D721Med (cell line): ENCODE measurements at places on chromosomes 16 and 17.

- no peak for DNase-seq
These were observed 79.7 kb downstream of the MRTFB start for GRCh38 chr16:14150796-14151195.

- DNase-seq: no peak
These were observed 33.9 kb downstream of the CMTM4 start for GRCh38 chr16:66662445-66663194.

- DNase-seq: no peak
These were observed 204.9 kb upstream of the KCNJ16 start for GRCh38 chr17:69870091-69870530.

DNA sequence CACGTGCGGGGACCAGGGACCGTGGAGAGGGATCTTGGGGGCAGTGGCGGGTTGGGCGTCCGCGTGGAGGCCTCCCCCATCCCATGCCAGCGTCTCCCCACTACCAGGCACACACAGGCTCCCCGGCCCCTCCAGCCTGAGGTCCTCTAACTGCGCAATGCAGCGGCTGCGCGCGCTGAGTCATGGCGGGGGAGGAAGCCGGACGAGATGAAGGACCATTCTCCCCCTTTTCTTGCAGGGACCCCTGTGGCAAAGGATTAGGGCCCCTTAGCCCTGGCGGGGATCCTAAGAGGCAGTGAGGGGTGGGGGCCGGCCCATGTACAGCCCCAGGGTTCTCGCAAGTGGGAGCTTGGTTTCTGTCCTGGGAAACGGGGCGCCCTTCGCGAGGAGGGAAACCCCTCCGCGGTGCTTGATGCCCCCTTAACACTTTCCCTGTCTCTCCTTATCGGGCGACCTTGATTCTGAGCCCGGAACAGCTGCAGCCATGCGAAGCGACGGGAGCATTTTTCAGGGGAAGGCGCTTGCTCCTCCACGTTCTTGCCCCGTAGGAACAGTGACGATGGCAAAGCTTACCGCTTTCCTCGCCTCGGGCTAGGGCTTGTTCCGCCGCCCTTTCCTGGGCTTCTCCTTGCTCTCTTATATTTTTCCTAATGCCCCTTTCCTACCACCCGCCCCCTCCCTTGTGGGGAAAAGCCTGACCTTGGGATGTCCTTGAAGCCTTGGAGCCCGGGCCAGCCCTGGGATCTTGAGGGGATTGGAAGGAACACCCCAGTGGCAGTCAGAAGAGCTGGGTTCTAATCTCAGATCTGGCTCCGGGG lies 592 bp downstream of the ALDOA start:
- no peak for DNase-seq

DNA sequence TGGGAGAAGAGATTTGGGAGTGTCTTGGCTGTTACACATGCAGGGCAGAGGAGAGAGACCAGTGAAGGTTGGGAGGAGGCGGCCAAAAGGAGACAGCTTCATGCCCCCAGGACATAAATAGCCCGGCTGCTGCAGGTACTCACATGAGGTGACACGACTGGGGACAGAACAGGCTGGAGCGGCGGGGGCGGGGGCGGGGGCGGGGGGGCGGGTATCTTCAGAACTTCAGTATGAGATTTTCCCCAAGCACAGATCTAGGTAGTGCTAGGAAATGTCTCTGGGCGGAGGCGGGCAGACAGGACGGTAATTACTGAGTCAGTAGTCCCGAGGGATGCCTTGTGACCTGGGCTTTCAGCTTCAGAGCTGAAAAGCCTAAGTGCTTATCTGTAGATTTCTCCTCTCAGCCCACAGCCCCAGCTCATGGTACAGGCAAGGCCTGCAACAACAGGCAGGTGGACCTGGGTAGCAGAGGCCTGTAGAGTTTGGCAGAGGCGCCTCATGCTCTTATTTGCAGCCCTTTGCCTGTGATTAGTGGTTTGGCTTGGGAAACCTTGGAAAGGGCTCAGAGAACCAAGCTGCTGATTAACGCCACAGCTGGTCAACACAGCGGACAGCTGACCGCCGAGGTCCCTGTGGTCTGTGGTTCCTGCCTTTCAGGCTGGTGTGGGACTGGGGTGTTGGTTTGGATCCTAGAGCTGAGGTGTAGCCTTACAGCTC lies 24.5 kb downstream of the UNK start:
- DNase-seq: no peak

GRCh38 chr16:808085-808386 lies 7.5 kb upstream of the GNG13 start:
- no peak for DNase-seq

GRCh38 chr17:31487063-31487647 lies 95.7 kb downstream of the RAB11FIP4 start:
- DNase-seq: no peak

DNA sequence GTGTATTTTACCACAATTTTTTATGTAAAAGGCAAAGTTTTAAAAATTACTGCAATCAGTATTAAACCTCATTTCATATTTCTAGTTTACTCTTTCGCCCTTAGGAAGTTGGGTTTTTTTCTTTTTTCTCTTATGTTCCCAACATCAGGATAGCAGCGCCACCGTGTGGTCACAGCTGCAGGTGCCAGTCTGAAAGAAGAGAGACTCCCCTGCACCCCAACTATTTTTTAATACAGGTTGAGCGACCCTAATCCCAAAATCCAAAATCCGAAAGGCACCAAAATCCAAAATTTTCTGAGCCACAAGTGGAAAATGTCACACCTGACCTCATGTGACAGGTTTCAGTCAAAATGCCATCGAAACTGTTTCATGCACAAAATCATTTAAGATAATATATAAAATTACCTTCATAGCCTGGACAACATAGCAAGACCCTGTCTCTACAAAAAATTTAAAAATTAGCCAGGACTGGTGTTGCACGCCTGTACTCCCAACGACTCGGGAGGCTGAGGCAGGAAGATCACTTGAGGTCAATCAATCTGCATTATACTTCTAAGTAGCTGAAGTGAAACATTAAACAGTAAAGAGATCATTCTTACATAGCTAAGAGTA lies 21.8 kb upstream of the ASGR2 start:
- DNase-seq: no peak

- no peak for DNase-seq
These were observed 41.6 kb downstream of the ARHGAP23 start for GRCh38 chr17:38469875-38470274.

DNA sequence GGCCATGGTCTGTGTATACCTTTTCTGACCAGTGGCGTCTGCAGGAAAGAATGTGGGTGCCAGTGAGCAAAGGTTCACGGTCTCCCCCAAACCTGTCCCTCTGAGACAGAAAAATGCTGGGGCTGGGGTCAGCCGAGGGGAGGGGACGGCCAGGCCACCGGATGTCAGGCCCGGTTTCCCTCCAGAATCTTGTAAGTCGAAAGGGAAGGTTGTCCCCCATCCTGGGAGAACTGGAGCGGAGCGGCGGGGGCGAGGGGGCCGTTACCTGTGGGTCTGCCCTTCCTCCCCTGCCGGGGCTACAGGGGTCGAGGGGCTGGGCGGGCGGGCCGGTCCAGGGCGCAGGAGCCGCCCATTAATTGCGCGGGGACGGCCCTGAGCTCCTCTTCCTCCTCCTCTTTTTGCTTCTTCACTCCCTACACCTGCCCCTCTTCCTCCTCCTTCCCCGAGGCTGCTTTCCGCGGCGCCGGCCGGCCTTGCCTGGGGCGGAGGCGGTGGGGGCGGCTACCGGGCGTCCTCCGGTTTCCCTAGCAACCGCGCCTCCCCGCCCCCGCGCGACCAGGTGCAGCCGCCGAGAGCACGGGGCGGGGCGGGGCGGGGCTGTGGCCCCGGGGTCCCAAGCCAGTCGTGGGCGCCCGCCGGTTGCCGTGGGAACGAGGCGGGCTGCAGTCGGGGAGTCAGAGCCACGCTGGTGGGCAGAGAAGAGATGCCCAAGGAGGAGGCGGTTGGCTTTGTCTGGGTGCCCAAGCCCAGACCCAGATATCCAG lies at the start of gene MARCHF10:
Gene MARCHF10 (minus strand): TSS at position 503 of the 764 bp plus-strand sequence. CDS start 6,579 bp downstream, outside the sequence.
- peak; percentile 55 for DNase-seq

DNA sequence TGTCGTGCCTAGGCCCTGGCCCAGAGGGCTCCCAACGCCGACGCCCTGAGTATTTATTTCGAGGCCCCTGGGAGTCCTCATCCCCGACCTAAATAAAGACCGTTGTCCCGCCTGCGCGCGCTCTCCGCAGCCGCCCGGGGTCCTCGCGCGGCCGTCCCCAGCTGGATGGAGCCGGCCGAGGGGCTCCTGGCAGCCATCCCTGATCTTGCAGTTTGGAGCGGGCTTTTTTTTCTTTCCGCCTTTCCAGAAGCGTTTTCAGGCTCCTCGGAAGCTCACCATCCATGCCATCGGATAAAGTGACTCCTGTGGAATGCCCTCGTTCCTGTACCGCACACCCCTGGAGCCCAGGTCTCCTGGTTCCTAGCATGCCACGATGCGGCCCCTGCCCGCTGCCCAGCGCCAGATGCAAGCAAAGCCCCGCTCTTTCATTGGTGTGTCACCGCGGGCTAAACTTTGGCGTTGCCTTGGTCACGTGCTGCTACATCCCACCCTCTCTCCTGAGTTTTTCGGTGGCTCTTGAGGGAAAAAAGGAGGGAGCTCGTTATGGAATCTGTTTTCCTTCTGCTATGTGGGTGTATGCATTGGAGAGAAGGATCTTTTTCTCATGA lies 716 bp downstream of the TMEM94 start:
- DNase-seq: no peak
